ENCODE measurements at places on chromosomes 7 and 10.
A peak's percentile ranks its signal among the peaks of the same experiment; 100 is the strongest.

DNA sequence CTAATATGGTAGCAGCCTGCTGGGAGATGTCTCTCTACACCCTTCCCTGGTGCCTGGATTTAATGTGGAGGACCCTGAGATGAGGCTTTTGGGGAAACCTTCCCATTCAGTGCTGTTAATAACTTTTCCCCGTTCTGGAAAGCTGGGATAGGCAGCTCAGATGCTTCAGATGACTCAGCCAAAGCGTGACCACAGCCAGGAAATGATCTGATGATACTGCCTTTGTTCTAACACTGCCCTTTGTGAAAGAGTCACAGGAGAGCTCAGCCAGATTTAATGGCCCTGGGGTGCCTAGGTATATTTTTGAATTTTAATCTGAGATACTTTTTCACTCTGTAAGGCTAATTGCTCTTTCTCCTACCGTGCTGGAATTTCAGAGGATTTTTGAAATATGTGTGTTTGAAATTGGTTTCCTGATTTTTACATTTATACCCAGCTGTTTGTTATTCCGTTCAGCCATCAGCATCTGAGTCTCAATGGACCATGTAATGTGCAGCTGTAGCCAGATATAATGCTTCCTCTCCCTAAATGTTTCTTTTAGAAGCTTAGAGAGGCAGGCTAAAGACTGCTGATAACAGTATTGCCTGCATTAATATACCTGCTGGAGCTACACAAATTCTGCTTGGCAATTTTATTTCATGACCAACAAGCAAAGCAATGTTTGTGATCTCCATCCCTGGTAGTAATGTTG, 17.8 kb downstream of the CELF2 start:
- DNase-seq, result peak; percentile 70

DNA sequence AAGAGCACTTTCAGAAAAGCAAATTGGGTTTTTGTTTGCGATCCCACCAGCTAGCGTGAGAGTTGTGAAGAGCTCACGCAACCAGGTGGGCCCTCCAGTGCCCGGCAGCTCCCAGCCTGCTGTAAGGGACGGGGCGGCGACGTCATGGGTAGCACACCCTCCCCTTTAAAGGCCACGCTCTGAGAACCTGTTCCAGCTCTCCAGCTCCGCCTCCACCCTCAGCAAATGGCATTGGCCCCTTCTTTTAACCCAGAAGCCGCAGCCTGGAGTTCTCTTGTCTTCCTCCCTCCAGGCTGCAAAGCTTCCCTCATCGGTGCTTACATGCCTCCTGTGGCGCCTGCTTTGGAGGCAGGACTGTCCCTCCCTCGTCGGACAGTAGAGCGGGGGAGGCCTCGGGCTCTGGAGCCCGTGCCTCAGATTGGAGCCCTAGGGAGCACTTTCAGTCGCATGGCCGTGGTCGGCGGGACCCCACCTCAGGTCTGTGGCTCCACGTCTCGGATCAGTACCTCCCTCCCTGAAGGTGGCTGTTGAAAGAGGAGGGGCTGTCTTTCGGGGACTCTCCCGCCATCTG, 32.9 kb downstream of the WIPI2 start:
- DNase-seq, result peak; percentile 19

DNA sequence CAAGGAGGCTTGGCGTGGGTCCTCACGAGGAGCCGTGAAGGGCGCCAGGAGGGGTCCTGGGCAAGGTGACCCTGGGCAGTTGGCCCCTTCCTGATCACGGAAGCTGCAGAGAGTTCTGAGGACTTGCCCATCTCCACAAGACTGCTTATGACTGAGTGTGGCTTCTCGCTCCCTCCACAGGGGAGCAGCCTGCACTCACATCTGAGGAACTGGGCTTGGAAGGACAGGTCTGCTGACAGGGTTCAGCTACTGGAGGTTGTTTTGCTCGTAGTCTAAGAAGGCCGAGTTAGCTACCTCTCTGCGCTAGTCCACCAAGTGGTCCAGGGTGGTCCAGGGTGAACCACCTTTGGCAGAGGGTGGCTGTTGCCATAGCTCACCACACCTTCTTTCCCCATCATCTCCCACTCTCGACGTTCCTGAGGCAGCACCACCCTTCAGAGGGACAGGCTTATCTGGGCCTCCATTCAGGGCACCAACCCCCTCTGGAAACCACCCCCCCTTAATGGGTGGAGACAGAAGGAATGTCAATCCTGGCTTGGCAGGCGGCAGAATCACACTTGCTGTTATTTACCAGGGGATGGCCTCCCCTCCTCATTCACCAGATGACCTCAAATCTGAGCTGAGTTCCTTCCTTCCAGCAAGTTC, 38.2 kb downstream of the FAM53B start:
- DNase-seq, result no peak

DNA sequence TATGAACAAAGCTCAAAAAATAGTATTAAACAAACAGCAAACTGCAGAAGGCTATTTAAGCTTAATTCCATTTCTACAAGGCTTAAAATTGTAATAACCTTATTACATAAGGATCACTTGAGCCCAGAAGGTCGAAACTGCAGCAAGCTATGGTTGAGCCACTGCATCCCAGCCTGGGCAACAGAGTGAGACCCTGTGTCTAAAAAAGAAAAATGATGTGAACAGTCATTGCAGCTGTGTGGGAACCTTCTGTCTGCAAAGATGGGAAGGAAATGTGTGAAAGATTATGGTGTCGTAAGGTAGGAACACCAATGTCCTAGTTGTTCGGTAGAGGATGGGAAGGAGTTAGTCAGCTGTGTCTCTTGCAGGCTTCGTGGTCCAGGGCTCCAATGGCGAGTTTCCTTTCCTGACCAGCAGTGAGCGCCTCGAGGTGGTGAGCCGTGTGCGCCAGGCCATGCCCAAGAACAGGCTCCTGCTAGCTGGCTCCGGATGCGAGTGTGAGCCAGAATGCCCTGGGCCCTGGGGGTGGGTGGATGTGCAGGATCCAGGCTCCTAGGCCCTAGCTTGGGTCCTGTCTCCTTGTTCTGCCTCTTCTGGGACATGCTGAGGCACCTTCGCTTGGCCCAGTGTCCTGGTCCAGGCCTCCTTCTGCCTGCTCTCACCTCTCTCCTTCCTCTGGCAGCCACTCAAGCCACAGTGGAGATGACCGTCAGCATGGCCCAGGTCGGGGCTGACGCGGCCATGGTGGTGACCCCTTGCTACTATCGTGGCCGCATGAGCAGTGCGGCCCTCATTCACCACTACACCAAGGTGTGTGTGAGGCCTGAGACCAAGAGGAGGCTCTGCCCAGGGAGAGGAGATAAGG, 9.1 kb downstream of the C10orf62 start:
- no peak for DNase-seq

GRCh38 chr7:7562736-7563135, 3.9 kb upstream of the MIOS start:
- DNase-seq, result no peak

GRCh38 chr10:100315615-100316014, 14.4 kb downstream of the PKD2L1 start:
- DNase-seq, result no peak

GRCh38 chr7:131522325-131522930, 34.0 kb downstream of the PODXL start:
- no peak for DNase-seq

DNA sequence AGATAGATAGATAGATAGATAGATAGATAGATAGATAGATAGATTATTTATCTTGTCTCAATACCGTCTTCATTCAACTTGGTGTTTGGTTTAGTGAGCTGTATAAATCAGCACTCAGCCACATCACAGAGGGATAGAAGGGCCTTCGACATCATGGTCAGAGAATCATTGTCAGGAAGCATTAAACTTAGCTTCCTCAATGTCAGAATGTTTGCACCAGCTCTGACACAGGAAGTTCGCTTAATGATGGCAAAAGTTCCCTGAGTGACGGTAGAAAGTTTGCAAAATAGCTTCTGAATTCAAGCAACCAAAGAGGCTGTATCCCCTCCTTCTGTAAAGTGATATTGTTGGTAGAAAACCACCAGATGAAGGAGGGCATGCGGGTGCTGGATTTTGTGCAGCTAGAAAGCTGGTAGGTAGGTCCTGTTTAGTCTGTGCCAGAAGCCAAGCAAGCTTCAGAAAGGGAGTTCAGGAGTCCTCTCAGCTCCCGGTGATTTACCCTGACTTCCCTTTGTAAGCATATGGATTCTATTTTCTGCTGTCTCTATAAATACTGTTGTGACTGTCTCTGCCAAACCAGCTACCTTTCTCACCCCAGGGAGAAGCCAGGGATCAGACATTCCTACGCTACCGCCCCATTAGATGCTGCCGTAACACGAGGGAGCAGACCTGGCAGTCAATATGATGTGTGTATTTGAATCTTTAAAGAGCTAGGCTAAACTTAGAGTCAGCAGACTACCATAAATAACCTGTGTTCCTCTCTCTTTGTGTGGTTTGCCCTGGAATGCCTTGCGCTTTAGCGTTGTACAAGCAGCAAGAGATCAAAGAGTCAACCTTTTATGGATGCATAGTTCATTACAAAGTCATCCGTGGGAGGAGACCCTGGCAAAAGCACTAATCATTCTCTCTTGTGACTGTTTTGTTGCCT, 200.5 kb upstream of the KIAA1217 start:
- DNase-seq, result no peak

GRCh38 chr7:137888241-137888640, 41.5 kb upstream of the DGKI start:
- DNase-seq, result no peak

GRCh38 chr7:2354939-2355704, 495 bp downstream of the EIF3B start:
- DNase-seq, result no peak

- DNase-seq, result no peak
These were observed 7.8 kb upstream of the RBM28 start for GRCh38 chr7:128351296-128352152.

DNA sequence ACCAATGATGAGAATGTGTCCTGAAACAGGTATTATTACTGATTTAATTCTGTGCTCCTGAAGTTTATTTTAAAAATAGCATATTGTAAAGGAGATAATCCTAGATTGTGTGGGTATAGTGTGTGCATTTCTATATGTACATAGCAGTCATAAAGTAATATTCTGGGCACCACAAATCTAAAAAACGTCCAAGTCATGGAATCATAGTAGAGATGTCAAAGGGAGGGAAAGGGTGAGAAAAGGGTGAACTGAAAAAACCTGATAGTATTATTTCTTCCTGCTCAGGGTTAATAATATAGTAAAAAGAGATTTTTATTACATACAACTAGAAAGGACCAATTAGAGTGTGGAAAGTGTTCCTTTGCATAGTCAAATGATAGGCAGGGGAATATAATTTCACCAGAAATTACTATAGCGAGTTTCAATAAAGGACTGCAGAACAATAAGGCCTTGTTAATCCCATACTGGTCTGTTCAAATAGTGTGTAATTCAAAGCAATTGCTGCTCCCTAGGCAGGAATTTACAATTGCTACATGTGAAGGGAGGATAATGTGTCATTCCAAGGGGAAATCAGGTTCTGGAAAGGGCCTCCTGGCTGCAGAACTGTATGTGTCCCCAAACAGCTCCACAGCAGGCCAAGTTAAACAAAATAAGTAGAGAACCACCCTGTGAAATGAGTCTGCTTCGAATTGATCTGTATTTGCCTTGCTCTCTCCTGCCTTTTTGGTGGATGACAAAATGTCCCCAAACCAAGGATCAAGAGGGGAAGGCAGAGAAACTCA, 42.5 kb upstream of the KMT2E start:
- DNase-seq, result peak; percentile 50

- DNase-seq, result no peak
These were observed 913.8 kb downstream of the KCNMA1 start for GRCh38 chr10:76723844-76724243.

GRCh38 chr7:2037301-2037807, 195.4 kb downstream of the MAD1L1 start:
- no peak for DNase-seq

GRCh38 chr7:45073031-45073785, 15.6 kb downstream of the NACAD start:
- no peak for DNase-seq

- no peak for DNase-seq
These were observed 112.7 kb downstream of the ICA1 start for GRCh38 chr7:8149222-8149621.

- DNase-seq, result no peak
These were observed 1193.0 kb downstream of the SORCS1 start for GRCh38 chr10:105971460-105971859.

GRCh38 chr7:30925913-30926312, 14.3 kb downstream of the AQP1 start:
- DNase-seq, result no peak

- DNase-seq, result peak; percentile 97
These were observed at the start of gene TRIM24 for GRCh38 chr7:138460176-138460648. TSS of gene TRIM24 (plus strand) at chr7:138460259. CDS start at chr7:138460549, 290 bp downstream.

- DNase-seq, result no peak
These were observed 19.5 kb upstream of the KCTD7 start for GRCh38 chr7:66609176-66609575.

DNA sequence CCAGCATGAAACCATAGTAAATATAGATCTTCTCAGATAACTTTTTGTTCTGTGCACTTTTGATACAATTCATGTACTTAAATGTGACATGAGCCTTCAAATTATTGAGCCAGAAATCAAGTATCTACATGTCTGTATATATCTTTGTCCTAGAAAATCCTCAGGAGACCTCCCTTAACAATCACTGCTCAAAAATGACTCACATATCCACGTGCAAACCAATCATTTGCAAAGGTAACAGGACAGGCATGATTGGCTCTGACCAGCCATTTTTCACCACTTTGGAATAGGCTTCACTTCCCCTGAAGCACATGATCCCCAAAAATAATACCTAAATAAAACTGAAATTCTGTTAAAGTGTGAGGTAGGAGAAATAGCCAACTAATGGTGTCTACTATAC, 902.5 kb downstream of the PCDH15 start:
- DNase-seq, result no peak

DNA sequence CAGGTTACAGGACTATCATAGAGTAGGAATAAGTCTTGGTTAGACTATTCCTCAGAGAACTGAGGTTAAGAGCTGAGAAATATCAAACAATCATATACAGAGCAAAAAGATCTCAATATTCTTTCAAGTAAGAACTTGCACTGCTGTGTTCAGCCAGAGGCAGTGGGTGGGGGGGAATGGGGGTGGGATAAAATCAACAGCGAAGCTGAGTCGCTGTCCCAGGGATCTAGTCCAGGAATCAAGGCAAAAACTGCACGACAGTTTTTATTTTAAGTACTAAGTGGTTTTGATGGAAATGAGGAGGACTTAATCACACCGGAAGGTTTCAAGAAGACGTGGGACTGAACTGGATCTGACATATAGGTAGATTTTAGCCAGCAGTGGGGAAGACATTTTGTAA, 159.1 kb downstream of the SRPK2 start:
- DNase-seq, result no peak

- no peak for DNase-seq
These were observed 68.6 kb downstream of the ALOX5 start for GRCh38 chr10:45442662-45443061.

- DNase-seq, result no peak
These were observed 1.8 kb downstream of the CCDC6 start for GRCh38 chr10:59904426-59905065.

Measured in left cardiac atrium (tissue), 4 donors.